ENCODE measurements at places on chromosomes 7 and 10. TPM values are rescaled to one million over a fixed set of nuclear protein-coding genes. Genes with fewer than 3 reads are reported as not detected.

DNA sequence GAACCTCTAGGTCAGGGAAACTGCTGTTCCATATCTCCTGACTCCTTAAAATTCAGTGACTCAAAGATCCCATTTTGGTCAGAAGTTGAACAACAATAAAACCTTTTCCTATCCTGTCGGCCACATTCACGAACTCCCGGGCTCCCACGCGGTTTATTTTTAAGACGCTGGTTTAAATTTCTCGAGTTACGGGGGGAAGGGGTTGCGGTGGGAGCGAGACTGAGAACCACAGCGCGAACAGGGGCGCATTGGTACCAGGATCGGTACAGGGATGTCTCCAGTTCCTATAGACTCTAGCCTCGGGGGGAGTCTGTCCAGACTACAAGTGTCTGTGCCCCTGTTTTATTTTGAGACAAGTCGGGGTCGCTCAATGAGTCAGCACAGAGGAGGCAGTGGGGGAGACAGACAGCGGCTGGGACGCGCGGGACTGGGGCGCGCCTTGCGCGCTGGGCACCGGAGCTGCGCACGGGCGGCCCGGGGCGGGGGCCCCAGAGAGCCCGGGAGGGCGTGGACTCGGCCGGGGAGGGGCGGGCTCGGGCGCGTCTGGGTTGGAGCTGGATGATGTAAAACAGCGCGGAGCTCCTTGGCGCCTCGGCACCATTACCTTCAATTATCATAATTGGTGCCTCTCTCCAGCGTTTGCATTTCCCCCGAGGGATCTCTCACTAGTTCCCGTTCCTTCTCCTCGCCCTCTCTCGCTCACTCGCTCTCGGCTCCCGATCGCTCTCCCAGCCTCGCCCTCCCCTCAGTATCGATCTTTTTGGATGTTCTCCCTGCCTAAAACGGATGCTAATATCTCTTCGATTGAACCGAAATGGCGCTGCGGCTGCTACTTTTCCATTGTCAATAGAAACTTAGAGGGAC lies 8.7 kb upstream of the BAMBI start:
- DNase-seq: no peak

The CCAR1 gene
- total RNA-seq: 42.1 TPM

The WEE2 gene
- total RNA-seq: not detected

GRCh38 chr10:48271047-48271730 lies 3.3 kb downstream of the FRMPD2 start:
- no peak for DNase-seq

- no peak for DNase-seq
Measured at GRCh38 chr10:1233031-1233430, 176.8 kb downstream of the WDR37 start.

DNA sequence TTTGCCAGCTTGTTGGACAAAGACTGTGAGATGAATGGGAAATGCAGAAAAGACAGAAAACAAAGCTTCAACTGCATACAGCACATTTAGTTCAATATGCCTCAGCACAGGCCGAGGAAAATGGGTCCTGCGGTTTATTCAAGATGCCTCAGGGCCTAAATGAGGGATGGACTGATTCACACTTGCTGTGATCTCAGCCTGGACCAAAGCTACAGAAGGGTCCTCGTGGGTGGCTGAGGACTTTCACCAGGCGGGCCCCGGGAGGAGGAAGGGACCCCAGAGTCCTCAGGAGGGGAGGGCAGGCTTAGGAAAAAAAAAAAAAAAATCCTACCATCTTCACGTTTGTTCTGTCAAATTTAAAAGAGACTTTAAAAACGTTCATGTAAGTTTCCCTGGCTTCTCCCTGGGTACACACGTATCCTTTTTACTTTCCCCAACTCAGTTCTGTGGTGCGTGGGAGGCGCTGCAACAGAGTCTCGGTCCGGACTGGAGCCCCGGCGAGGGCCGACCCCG lies 624 bp upstream of the ZNF783 start:
- DNase-seq: peak; percentile 70

The SPAM1 gene
- total RNA-seq: not detected

DNA sequence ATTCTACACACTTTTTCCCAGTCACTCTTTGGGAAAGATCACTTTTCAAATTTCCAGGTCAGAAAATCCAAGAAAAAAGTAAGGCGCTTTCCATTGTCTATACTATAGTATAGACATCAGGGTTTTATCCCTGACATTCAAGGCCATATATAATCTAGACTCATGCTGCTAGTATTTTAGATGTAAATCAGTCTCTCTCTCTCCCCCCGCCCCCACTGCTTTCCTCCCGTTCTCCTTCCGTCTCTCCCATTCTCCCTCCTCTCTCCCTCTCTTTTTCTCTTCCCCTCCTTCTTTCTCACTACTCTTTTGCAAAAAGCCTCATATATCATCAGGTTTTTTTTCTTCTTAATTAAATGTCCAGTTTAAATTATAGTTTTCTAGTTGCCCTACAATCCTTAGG lies 154.8 kb downstream of the PHF14 start:
- no peak for DNase-seq

- peak; percentile 56 for DNase-seq
Measured at GRCh38 chr10:25493122-25493893, 318.5 kb downstream of the GPR158 start.

The LEP gene
- not detected for total RNA-seq

GRCh38 chr10:101285519-101286070 lies 56.3 kb upstream of the LBX1 start:
- no peak for DNase-seq

DNA sequence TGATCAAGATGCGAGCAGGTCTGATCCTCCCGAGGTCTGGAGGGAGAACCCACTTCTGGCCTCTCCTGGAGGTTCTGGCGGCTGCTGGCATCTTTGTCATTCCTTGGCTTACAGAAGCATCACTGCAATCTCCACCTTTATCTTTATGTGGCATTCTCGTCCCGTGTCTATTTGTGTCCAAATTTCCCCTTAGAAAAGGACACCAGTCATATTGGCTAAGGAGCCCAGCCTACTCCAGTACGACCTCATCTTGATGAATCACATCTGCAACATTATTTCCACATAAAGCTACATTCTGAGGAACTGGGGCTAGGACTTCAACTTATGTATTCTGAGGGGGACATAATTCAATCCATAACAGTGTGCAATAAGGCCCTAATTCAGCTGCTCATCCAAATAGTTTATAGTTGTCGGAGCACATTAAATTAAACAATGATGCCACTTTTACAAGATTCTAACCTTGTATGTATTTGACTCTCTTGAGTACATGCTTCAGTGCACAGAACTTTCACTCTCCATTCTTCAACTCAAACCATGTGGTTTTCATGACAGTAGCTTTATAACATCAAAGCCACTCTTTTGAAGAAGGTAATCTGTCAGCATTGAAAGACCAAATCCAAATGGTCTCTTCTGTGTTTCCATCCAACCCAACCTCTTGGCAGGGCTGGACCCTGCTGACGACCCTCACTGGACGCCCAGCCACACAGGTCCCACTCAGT lies 86.2 kb upstream of the DDC start:
- no peak for DNase-seq

DNA sequence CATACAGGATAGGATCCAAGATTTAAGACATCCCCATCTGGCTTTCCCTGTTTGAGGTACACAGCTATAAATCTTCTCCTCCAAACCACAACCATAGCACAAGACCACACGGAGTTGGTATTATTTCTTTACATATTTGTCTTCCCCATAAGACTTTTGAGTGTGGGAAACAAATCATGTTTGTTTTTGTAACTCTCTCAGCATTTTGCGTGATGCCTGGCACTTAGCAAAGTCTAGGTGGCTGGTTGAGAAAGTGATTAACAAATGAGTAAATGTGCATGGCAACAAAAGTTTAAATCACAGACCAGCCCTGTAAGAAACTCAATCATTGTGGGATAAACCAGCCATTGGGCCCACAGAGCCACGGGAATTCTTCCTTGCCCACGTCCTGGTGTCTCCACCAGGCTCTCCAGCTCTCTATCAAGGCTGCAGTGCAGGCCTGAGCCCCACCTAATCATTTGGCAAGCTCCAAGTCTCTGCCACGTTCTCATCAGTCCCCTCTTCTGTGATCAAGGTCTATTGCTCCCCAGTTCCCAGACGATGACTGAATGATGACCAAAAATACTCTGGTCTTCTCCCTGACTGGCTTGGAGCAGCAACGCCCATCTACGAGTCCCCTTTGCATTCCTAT lies 317.8 kb downstream of the TNS3 start:
- DNase-seq: peak; percentile 52

The FGFR2 gene
- total RNA-seq: not detected

DNA sequence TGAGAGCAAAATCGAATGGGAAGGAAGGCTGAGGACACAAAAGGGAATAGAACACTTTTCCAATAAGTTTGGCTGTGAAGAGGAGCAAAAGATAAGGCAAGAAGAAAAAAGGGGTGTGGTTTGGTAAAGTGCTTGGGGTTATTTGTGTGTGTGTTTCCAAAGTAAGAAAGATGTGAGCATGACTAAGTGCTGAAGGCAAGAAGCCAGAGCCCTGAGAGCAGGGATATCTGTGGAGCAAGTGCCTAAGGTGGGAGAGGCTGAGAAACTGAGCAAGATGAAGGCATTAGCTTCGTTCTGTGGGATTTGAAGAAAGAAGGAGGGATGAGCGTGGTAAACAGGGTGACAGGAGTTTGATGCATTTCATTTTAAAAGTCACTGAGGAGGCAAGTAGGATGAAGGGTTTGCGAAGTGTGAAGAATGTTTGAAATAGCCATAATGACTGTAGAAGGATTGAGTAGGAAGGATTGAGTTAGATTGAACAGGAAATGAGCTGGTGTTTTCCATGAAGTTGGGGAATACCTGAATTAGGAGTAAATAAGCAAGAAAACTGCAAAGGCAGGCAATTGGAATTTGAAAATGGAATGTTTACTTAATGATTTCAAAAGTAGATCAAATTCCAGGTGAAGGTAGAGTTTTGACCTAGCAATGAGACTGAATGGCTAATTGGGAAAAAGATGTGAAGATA lies 19.9 kb upstream of the SP4 start:
- no peak for DNase-seq

DNA sequence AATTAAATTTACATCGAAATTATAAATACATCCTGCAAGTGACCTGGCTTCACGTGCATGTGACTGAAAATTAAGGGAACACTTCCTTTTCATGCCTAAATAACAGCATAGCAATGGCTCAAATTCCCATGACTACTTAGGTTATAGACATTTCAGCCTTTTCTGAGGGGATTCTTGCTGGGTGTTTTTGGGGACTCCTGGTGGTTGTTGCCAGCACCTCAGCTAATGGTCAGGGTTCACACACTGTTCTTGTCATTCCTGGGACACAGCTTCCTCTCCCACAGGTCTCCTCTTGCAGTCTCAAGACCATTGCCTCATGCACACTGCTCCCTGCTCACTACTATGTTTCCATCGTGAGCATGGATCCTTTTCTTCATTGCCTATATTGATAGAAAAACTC lies 148.9 kb upstream of the GLI3 start:
- no peak for DNase-seq

The IRF5 gene
- 0.26 TPM for total RNA-seq
